ENCODE measurements at places on chromosomes 3 and 15. TPM values are rescaled to one million over a fixed set of nuclear protein-coding genes. Genes with fewer than 3 reads are reported as not detected.

Gene STX19
- total RNA-seq, result not detected

DNA sequence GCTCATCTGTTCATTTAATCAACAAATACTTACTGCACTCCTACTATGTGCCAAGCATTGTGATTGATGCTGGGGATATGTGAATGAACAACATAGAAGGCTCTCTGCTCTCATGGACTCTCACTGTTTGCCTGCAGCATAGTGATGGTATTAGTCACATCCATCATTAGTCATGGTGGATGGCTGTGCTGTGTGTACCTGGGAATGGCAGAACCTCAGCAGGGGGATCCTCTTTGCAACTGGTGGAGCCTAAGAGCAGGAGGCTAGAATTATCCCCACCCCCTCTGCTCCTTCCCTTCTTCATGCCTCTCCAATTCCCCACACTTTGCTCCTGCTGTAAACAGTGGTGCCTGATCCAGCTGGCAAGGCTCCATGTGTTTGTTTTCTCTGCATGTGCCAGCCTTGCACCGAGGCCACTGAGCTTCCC lies 20.5 kb downstream of the BOC start:
- DNase-seq, result no peak

DNA sequence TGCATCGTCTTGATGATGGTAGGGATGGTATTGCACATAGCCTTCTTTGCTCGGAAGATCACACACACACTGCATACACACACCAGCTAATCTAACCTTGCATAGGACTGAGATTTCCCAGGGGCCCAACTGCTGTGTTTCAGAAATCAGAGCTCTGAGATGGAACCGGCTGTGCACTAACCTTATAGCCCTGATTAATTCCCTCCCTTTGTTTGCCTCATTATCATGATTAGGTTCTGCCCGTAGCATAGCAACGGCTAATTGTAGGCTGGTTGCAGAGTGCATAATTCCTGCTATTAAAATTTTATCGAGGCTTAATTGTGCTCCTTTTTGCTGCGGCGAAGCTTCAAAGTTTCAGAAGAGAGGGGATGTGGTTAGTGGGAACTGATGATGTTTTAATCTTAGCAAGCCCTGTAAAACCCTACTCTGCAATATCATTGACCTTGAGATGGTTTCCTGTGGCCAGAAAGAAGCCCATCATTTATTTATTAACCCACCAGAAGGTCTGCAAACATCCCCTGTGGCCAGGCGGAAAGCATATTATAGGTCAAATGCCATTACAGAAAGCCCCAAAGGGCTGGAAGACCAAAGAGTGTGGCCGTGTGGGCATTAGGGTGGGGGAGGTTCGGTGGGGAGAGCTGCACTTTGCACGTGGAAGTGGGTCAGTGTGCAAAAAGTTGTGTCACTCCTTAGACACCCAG lies 56.2 kb upstream of the GLCE start:
- no peak for DNase-seq

- no peak for DNase-seq
Measured at GRCh38 chr3:193902607-193903511, 233.1 kb upstream of the HES1 start.

GRCh38 chr15:71649894-71650293 lies 160.5 kb upstream of the NR2E3 start:
- DNase-seq, result no peak

- no peak for DNase-seq
Measured at GRCh38 chr3:119293871-119294695, at the start of gene ARHGAP31. Gene ARHGAP31 (plus strand): TSS chr3:119294383. CDS start chr3:119294905, 522 bp downstream.

Gene SPTBN5
- 1.3 TPM for total RNA-seq

- DNase-seq, result no peak
Measured at GRCh38 chr3:11430624-11431023, 158.4 kb downstream of the ATG7 start.

DNA sequence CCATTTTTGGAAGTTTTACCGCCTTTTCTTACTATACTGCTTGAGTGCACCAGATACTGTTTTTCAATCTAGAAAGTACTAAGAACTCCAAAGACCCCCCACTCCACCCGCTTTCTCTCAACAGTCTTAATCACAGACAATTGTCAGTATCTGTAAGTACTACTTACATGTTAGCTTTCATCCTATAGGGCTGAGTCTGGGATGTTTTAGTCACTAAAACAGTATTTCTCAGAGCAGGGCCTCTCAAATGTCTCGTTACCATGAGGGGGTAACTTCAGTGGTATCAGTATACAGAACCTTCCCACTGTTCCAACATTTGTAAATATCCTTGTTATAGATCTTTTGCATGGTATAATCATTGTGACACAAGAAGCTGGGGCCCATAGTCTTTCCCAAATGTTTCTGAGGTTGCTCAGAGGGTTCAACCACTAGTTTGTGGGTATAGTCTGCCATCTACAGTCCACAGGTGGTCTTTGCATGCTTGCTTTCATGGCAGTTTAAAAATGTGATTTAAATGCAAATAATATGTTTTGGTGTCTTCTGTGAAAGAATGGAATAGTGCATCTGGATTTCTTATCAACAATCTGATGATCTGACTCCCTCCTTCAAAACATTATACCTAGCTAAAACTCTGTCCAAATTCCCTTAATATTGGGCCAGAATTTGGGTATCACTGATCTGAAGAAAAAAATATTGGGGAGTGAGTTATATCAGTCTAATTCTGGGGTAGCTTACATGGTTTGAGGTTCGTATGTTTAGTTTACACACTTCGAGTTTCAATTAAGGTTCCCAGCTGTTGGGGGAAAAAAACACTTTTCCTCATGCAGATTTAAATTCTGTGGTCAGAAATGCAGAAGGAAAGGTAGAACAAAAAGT lies 18.0 kb upstream of the DNAJC13 start:
- DNase-seq, result peak; percentile 10

- peak; percentile 28 for DNase-seq
Measured at GRCh38 chr3:183114384-183115178, 15.3 kb upstream of the MCCC1 start.

- DNase-seq, result no peak
Measured at GRCh38 chr15:42053010-42053409, 32.2 kb upstream of the PLA2G4E start.

GRCh38 chr3:30511524-30512251 lies 94.7 kb upstream of the TGFBR2 start:
- DNase-seq, result no peak

Gene RETNLB
- total RNA-seq, result not detected

GRCh38 chr15:74511583-74511982 lies 29.4 kb upstream of the ARID3B start:
- no peak for DNase-seq

DNA sequence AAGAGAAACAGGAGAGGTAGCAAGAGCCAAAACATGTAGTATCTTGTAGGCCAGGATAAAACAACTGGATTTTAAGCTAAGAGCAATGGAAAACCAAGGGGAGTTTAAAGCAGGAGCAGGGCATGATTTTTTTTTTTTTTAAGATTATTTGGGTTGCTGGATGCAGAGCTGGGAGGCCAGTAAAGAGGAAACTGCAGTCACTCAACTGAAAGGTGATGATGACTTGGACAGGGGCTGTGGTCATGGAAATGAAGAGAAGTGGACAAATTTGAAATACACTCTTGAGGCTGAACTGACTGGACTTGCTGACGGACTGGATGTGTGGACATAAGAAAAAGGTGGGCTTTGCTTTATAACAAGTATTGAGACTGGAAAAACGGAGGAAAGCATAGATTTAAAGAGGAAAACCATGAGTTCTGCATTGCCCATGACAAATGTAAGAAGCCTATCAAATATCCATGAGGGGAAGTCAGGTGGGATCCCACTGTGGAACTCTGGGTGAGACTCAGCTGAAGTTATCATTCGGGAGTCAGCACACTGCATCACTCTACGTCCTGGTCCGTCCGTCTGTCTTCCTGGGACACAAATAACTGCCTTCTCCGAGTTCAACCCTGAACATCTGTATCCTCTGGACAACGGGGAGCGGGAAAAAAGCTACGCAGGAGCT lies 688 bp downstream of the XPC start:
- no peak for DNase-seq

DNA sequence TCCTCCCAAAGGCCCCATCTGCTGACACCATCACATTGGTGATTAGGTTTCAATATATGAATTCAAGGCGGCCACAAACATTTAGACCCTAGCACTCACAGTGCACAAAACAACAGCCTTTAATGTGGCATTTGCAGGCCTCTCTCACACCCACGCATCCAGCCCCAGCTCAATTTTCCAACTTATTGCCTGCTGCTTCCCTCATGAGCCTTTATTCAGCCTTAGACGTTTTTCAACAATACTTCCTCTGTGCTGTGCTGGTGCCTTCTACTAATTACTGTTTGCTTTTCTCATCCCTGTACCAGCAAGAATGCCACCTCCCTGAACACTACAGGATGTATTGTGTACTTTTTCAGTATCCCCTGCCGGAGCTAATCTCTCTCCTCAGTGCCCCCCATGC lies 334.6 kb downstream of the GABRB3 start:
- DNase-seq, result no peak

Gene KLHL25
- total RNA-seq, result 38.5 TPM

DNA sequence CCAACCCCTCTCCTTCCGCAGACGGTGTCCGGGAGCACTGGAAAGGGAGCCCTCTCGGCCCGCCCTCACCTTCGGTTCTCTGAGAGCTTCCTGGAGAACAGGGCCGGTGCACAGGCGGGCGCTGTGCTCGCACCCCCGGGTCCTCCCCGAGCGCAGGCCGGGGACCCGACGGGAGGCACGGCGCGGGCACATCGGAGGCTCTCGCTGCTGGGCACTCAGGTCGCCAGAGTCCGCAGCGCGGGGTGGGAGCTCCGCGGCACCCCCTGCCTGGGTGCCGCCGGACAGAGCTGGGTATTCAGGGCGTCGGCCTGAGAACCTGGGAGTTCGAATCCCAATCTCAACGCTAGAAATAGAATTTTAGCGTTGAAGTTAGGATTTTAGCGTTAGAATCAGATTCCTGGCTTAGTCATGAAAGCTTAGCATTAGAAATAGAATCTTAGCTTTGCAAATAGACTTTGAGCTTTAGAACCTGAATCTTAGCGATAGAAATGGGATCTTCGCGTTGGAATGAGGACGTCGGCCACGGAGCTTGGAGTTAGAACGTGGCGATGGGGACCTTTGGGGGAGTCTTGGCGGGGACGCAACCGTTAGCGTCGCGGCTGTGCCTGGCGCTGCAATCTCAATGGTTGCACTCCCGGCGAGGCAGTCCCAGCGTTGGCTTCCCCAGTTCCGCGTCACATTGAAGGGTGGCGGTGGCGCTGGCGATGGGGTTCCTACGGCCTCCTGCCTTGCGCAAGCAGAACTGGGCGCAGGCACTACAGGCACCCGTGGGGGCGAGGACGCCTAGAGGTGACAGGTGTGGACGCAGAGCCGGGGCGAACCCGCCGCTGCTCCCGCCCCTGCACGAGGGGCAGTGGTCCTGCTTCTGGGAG lies 549 bp downstream of the TRH start:
- DNase-seq, result no peak

- DNase-seq, result no peak
Measured at GRCh38 chr3:136856665-136857064, 5.3 kb upstream of the NCK1 start.

DNA sequence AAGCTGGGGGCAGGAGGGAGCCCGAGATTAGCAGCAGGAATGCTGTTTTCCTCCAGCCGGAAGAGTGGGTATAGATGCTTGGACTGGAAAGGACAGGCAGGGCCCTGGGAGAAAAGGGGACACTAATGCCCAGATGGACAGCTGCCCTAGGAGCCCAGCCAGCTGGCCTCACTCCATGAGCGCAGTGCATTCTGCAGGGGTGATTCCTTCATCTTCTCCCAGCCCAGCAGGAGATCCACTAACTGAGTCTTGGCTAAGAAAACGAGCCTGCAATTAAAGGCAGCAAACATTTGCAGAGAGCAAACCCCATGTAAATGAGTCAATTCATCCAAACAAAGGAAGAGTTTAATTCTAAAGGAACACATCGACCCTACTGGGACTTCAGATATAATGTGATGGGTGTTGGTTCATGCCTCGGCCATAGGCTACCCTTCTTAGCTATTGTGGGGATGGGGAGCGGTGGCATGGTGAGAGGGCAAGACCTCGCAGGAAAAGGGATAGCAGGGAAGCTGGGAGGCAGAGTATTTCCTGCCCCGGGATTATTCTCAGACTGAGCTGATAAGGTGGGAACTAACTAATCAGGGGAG lies 13.3 kb upstream of the MINAR1 start:
- peak; percentile 73 for DNase-seq

DNA sequence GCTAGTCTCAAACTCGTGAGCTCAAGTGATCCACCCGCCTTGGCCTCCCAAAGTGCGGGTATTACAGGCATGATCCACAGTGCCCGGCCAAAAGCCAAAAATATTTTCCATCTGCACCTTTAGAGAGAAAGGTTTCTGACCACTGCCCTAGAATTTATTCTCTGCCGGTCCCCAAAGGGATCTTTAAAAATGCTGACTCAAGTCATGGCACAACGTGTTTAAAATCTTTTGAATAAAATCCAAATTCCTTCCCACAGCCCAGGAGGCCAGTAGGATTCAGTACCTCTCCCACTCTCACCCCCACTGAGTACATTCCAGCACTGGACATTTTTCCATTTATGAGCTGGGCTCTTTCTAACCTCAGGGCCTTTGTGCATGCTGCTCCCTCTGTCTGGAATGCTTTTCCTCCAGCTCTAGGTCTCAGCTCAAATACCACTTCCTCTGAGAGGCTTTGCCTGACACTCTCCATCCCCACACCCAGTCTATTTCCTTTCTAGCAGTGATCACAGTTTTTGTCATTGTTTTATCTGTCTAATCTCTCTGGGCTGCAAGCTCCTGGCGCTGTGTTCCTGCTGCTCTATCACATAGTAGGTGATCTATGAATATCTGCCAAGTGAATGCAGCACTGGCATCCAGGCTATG lies 502.9 kb downstream of the SHQ1 start:
- DNase-seq, result no peak

- no peak for DNase-seq
Measured at GRCh38 chr3:178318340-178318739, 217.9 kb upstream of the KCNMB2 start.

Gene RMDN3
- 15.4 TPM for total RNA-seq

Gene DHX30
- total RNA-seq, result 65.0 TPM

DNA sequence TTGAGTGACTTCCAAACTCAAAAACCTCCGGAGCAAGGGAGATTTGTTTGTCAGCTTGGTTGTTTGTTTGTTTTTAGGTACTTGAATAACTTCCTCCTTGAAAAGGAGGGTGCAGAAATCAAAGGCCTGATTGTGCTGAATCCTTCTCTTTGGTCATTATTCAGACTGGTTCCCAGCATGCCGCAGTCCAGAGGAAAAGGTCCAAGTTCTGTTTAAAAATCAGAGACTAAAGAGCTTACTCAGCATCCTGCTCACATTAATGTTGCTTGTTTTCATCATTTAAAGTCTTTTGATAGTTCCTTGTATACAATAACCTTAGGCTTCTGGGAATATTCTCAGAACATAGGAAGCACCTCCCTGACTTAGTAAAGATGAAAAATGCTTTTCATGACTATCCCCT lies 982 bp upstream of the SCG3 start:
- DNase-seq, result peak; percentile 7

- no peak for DNase-seq
Measured at GRCh38 chr15:29695489-29696167, 126.6 kb downstream of the TJP1 start.

GRCh38 chr15:45163508-45163856 lies 24.3 kb downstream of the SHF start:
- no peak for DNase-seq

Gene FRMD4B
- total RNA-seq, result 37.7 TPM

GRCh38 chr3:194857469-194858113 lies 171.9 kb downstream of the FAM43A start:
- no peak for DNase-seq

Gene ALDH1A2
- total RNA-seq, result 8.9 TPM

Gene SPSB4
- 12.7 TPM for total RNA-seq
